ENCODE measurements at places on chromosomes 12 and 14.

GRCh38 chr12:55469291-55469690 lies 647 bp downstream of the OR6C70 start:
- DNase-seq: no peak

- no peak for DNase-seq
Observed at GRCh38 chr14:37480446-37481290, 114.4 kb downstream of the FOXA1 start.

GRCh38 chr12:83016991-83017390 lies 330.3 kb downstream of the TMTC2 start:
- no peak for DNase-seq

- no peak for DNase-seq
Observed at GRCh38 chr12:71721783-71722505, 32.7 kb upstream of the RAB21 start.

GRCh38 chr14:103686831-103687485 lies 28.3 kb downstream of the XRCC3 start:
- DNase-seq: no peak

DNA sequence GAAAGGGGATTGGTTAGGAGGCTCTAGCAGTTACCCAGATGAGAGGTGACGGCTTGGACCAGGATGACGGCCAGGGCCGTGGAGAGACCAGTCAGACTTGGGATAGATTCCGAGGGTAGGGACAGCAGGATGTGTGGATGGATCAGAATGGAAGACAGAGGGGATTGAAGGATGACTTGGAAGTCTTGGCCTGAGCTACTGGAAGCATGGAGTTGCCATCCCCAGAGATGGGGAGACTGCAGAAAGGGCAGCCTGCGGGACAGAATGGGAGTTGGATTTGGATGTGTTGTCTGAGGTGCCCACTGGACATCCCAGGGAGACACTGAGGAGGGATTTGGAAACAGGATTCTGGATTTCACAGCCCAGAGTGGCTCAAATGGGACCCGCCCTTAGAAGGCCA lies 102.3 kb downstream of the CALM1 start:
- DNase-seq: no peak

- DNase-seq: no peak
Observed at GRCh38 chr14:101912841-101913240, 51.5 kb upstream of the DYNC1H1 start.

DNA sequence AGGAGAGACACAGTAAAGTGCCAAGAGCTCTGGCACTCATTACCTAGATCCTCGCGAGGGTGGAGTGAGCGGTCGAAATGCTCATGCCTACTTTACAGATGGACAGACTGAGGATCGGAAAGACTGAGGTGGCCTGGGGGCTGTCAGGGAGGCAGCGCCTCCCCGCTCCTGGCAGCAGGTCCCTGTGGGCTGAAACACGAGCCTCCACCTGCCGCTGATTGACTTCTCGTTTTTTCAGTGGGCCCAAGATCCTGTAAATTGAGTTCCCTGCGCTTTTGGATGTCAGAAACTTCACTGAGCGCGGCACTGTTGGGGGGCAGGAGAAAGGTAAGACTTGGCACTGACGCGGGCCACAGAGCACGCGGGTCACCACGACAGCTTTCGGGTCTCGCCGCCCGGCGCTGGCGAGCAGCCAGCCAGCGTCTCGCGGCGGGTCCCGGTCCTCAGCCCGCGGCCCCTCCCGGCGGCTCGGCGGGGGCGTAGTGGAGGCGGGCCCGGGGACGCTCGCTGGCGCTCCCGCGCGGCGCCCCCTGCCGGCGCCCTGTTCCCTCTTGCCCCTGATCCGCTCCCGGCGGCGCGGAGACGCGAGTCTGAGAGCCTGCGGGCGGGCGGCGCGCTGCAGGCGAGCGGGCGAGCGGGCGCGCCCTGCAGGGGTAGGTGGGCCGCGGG lies 552 bp upstream of the SCN8A start:
- DNase-seq: no peak

GRCh38 chr14:87994974-87995373 lies 2.0 kb upstream of the GALC start:
- no peak for DNase-seq

DNA sequence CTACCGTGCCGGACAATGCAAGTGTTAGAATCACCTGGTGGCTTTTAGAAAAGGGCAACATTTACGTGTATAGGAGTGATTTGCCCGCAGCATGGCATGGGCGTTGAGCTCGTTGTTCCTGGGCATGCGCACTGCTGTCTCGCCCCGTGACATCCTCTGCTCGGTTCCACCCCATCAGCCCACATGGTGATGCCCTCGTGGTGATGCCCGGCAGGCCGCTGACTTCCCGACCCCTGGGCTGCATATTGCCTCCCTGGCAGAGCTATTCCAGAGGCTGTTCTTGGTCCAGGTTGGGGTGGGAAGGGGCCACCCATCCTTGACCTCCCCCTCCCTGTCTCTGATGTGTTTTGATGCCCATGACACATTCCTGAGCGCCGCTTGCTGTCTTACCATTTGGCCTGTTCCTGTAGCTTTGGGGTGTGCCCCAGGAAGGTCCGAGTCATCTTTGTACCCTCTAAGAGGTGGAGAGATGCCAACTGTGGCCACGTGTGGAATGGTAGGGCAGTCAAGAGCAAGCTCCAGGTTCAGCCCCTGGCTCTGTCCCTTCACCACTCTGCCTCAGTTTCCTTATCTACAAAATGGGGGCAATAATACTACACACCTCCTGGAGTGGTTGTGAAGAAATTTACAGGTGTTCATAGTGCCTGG lies 4.8 kb downstream of the HIP1R start:
- DNase-seq: no peak

DNA sequence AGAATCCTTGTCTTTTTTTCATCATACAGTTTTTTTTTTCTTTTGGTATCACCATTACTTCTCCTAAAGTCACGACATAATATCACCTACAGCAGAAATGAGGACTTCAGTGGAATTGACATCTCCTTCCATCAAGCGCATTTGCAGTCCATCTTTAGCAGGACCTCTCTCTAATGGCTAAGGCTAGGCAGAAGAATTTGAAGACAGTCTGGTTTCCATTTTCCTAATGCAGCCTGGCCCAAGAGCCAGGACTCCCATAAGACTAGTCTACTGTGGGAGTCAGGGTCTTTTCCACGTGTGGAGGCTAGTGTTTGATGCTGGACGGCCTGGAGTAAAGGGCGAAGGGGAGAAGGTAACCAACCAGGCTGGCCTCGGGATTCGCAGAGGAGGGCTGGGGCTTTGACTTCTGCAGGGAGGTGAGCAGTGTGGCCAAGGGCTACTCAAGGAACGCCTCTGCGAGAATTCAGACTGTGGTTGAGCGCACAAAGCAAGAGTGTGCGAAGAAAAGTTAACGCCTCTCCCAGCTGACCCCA lies 769 bp upstream of the ZNF740 start:
- DNase-seq: no peak

All from Panc1 (cell line).